ENCODE measurements at places on chromosomes 6 and 20. TPM values are rescaled to one million over a fixed set of nuclear protein-coding genes. Genes with fewer than 3 reads are reported as not detected.

DNA sequence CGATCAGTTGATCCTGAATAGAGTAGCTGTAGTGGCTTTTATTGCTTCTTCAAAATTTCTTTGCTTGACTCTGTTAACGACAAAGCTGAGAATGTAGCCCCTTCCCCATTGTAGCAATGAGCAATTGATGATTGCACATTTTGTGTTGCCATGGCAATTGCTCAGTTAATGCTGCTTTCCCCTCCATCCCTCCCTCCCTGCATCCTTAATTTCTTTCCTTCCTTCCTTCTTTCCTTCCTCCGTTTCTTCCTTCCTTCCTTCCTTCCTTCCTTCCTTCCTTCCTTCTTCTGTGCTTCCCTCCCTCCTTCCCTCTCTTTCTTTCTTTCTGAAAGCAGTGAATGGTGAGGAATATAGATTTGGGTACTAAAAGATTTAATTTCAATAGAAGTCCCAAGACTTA lies 557.3 kb upstream of the MAP3K7 start:
- H3K27ac ChIP-seq: no peak overlapping the region
- H3K36me3 ChIP-seq: no peaks in the 10 kb centered on the region
- no peaks in the 10 kb centered on the region for H3K4me1 ChIP-seq
- DNase-seq: no peak
- no peaks in the 10 kb centered on the region for H3K27me3 ChIP-seq
- no peak overlapping the region for H3K4me3 ChIP-seq

DNA sequence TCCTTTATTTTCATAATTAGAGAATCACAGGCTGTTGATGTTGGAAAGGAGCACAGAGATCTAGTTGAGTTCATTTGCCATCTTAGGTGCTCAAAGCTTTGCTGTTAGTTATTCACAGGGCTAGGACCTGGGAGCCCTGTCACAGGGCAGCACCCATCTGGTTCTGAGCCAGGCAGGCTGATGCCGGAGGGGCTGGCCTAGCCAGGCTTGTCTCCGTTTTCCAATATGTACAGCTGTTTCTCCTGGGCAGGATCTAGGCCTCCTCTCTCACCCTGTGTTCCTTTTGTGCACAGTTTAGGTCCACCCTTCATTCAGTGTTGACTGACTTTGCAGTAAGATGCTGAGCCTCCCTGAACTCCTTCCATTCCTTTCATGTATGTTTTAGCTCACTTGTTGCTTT lies 33.4 kb downstream of the LRRC1 start:
- H3K27me3 ChIP-seq: no peaks in the 10 kb centered on the region
- no peak overlapping the region for H3K4me3 ChIP-seq
- DNase-seq: no peak
- H3K4me1 ChIP-seq: peaks cover 61% of the 10 kb centered on the region
- no peaks in the 10 kb centered on the region for H3K36me3 ChIP-seq

Gene C6orf52
- 1.2 TPM for total RNA-seq

Gene CCR6
- 2.0 TPM for total RNA-seq

Gene ESR1
- 0.08 TPM for total RNA-seq

Data from hepatocyte (in vitro differentiated cells).